Effector memory CD4-positive, alpha-beta T cell (primary cell): ENCODE measurements at places on chromosomes 7 and 10.

GRCh38 chr7:27533652-27534081 is 129.0 kb downstream of the HIBADH start:
- DNase-seq = no peak

GRCh38 chr7:30472784-30473775 is 5.5 kb downstream of the NOD1 start:
- no peak for DNase-seq

GRCh38 chr7:119733127-119733879 is 539.7 kb upstream of the KCND2 start:
- no peak for DNase-seq

GRCh38 chr10:79292891-79293746 is 54.1 kb upstream of the PPIF start:
- no peak for DNase-seq

DNA sequence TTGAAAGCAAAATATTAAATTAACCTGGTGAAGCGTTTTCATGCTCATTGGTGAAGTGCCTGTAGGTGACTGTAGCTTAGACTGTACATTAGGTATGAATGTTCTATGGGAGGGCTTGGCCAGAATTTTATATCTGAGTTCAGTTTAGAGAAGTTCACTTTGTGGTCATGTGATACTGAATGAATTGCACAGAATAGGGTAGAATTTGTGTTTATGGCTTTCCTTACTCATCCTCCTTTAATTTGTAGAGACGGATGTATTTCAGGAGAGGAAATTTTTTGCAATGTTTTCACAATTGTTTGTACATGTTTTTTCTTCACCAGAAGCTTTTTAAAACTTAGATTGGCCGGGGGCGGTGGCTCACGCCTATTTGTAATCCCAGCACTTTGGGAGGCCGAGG is 32.3 kb downstream of the REEP3 start:
- no peak for DNase-seq

- no peak for DNase-seq
These were observed 29.8 kb downstream of the TES start for GRCh38 chr7:116240024-116240668.

DNA sequence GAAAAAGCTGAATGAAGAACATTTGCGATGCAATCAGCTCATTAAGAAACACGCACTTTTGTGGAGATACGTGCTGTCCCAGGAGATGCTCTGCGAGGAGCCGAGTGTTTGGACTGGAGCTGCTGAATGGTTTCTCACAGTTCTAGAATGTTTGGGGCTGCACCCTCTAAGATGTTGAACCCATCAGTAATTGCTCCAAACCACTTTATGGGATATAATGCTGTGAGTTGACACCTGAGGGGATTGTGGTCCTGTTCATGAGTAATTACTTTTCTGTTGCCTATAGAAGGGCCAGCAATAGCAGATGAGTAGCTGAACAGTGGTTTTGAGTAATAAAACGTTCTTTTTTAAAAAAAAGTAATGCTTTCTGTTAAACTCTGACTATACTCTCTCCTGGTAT is 63.1 kb downstream of the IKZF1 start:
- no peak for DNase-seq

DNA sequence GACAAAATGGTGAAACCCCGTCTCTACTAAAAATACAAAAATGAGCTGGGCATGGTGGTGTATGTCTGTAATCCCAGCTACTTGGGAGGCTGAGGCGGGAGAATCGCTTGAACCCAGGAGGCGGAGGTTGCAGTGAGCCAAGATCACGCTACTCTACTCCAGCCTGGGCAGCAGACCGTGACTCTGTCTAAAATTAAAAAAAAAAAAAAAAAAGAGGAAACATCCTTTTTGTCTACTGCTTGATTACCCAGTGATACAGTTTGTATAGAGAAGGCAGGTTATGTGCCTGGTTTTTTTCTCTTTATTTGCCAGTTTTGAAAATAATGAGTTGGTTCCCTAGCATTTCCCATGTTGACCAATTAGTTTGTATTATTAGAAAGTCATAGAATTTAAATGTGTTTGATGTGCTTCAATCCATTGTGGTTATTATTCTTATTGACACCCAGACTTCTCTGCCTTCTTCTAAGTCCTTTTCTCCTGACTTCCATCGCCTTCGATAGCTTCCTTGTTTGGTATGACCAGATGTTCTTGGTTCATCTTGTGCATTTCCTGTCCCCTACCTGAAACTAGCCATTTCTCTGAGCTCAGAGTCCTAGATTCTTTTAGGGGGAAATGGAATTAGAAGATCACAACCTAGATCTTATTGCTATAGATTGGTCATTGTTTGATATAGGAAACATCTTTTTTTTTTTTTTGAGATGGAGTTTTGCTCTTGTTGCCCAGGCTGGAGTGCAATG is 43.2 kb downstream of the VKORC1L1 start:
- DNase-seq = no peak

DNA sequence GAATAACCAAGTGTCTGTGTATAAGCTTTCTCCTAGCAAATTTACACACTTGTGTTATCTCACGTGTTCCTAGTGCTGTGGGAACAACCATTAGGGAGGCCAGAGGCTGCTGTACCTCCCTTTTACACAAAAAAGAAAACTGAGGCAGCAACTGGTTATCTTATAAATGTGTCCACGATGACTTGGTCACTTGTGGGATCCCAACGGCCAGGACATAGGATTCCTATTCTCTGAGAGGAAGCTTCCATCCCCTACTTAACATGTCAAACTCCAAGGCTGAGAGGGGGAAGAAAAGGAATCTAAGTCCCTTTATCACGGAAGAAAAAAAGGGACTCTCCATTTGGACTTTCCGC is 484 bp downstream of the ZNF438 start:
- DNase-seq = no peak
